ENCODE measurements at places on chromosomes 16 and 17.

GRCh38 chr17:58818654-58819053 is 63.0 kb downstream of the PPM1E start:
- H3K4me1 ChIP-seq, result no peaks in the 10 kb centered on the region
- DNase-seq, result no peak
- H3K27ac ChIP-seq, result no peak overlapping the region
- no peak overlapping the region for H3K4me3 ChIP-seq
- H3K27me3 ChIP-seq, result no peaks in the 10 kb centered on the region

DNA sequence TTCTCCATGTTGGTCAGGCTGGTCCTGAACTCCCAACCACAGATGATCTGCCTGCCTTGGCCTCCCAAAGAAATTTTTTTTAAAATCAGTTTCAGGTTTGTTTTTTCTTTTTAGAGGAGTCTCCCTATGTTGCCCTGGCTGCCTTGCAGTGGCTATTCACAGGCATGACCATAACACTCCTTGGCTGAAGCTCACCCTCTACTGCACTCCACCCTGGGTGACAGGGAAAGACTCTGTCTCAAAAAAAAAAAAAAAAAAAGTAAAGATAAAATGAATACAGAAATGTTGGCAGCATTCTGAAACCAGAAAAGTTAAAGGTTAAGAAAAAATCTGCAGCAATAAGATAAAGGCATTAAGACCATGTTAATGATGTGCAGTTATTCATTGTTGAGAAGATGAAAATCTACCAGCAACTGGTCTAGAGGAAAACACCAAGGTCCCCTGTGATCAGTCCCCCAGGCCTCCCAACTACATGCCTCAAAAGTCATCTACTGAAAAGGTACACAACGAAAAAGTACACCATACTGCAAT is 15.1 kb downstream of the YWHAE start:
- peaks cover 3% of the 10 kb centered on the region for H3K36me3 ChIP-seq
- H3K4me1 ChIP-seq, result peaks cover 17% of the 10 kb centered on the region
- no peak overlapping the region for H3K4me3 ChIP-seq
- peak overlapping the region; percentile 78 for H3K27ac ChIP-seq

DNA sequence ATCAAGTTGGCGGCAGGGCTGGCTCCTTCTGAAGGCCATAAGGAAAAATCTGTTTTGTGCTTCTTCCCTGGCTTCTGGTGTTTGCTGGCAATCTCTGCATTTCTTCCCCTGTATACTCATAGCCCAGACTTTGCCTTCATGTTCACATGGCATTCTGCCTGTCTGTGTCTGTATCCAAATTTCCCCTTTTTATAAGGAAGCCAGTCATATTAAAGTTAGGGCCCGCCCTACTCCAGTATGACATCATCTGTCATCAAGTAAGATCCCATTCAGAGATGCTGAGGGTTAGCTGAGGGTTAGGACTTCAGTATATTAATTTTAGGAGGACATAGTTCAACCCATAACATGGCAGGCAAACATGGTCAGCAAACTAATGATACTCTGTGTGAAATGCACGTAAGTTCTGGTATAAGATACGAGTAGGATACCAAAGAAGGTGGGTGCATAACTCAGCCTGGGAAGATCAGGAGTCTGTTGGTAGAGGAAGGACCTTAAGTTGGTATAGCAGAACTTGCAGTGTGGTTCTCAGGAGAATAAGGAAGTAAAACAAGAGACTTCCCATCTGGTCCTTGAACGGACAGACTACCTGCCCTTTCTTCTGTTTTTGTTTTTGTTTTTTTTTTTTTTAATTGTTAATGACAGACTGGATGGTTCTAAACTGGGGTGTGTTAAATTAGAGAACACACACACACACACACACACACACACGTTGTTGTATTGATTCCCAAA is 13.9 kb downstream of the MAP2K6 start:
- H3K4me1 ChIP-seq, result peaks cover 17% of the 10 kb centered on the region
- H3K4me3 ChIP-seq, result no peak overlapping the region
- DNase-seq, result no peak
- no peaks in the 10 kb centered on the region for H3K27me3 ChIP-seq
- no peak overlapping the region for H3K27ac ChIP-seq

- H3K4me1 ChIP-seq, result peaks cover 6% of the 10 kb centered on the region
- no peaks in the 10 kb centered on the region for H3K36me3 ChIP-seq
- no peak overlapping the region for H3K27ac ChIP-seq
- H3K27me3 ChIP-seq, result peaks cover 19% of the 10 kb centered on the region
These were observed 14.5 kb upstream of the SLC47A2 start for GRCh38 chr17:19730843-19731242.

GRCh38 chr16:89502081-89502843 is 5.9 kb upstream of the SPG7 start:
- peak; percentile 26 for DNase-seq
- H3K27me3 ChIP-seq, result no peaks in the 10 kb centered on the region
- H3K4me1 ChIP-seq, result peaks cover 13% of the 10 kb centered on the region
- no peak overlapping the region for H3K4me3 ChIP-seq

Measured in progenitor cell of endocrine pancreas (in vitro differentiated cells).